ENCODE measurements at places on chromosomes 1 and 21. TPM values are rescaled to one million over a fixed set of nuclear protein-coding genes. Genes with fewer than 3 reads are reported as not detected.

LRRC3 gene
- total RNA-seq, result 2.2 TPM

GRCh38 chr1:221246628-221247415, 367.6 kb downstream of the HLX start:
- H3K27me3 ChIP-seq, result no peaks in the 10 kb centered on the region
- no peaks in the 10 kb centered on the region for H3K4me1 ChIP-seq
- H3K4me3 ChIP-seq, result no peak overlapping the region
- no peaks in the 10 kb centered on the region for H3K36me3 ChIP-seq
- no peak for DNase-seq

MYOG gene
- not detected for total RNA-seq

DNA sequence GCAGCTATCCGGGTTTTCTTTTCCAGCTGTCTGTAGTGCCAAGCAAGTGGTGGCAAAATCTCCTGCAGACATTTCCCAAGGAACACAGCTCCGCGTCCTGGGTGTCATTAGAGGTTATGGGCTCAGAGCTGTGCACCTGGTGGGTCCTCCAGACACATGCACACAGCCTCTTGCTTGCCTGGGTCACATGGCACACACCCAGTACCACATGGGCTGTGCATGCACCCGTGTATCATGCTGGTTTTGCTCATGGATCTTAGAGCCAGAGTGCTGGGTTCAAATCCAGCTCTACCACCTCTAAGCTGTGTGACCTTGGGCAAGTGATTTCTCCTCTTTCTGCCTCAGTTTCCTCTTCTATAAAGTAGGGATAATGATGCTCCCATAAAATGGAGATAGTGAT, 61.7 kb downstream of the ALPL start:
- peaks cover 8% of the 10 kb centered on the region for H3K4me1 ChIP-seq
- H3K36me3 ChIP-seq, result no peaks in the 10 kb centered on the region
- no peak for DNase-seq
- no peak overlapping the region for H3K27ac ChIP-seq
- no peaks in the 10 kb centered on the region for H3K27me3 ChIP-seq

DNA sequence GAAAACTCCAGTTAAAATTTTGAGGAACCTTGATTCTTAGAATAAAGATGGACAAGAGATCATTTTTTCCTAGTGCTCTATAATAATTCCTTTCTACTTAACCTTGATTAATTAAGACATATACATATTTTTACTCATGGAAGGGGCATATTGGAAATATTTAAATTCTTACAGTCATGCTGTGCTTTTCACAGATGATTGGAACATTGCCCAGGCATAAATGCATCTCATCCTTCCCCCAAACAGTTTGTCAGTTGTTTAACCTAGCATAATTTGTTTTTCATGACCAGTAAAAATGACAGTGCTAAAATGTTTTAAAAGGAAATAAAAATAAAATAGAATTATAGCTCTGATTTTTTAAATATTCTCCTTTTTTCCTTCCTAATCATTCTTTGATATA, 140.0 kb downstream of the DNM3 start:
- no peak overlapping the region for H3K4me3 ChIP-seq
- no peak for DNase-seq
- no peak overlapping the region for H3K27ac ChIP-seq

- no peak for DNase-seq
- peaks cover 29% of the 10 kb centered on the region for H3K4me1 ChIP-seq
- H3K27me3 ChIP-seq, result no peaks in the 10 kb centered on the region
- no peaks in the 10 kb centered on the region for H3K36me3 ChIP-seq
- peak overlapping the region; percentile 98 for H3K27ac ChIP-seq
- H3K4me3 ChIP-seq, result no peak overlapping the region
Observed at GRCh38 chr1:234989479-234990327, 138.9 kb downstream of the TOMM20 start.

- no peaks in the 10 kb centered on the region for H3K27me3 ChIP-seq
- no peak for DNase-seq
- H3K4me1 ChIP-seq, result no peaks in the 10 kb centered on the region
- no peak overlapping the region for H3K4me3 ChIP-seq
Observed at GRCh38 chr1:110310300-110310699, 28.9 kb upstream of the RBM15 start.

- H3K27ac ChIP-seq, result no peak overlapping the region
- no peaks in the 10 kb centered on the region for H3K27me3 ChIP-seq
- no peak overlapping the region for H3K4me3 ChIP-seq
- no peaks in the 10 kb centered on the region for H3K4me1 ChIP-seq
Observed at GRCh38 chr1:67632356-67632755, 52.6 kb upstream of the GADD45A start.

DNA sequence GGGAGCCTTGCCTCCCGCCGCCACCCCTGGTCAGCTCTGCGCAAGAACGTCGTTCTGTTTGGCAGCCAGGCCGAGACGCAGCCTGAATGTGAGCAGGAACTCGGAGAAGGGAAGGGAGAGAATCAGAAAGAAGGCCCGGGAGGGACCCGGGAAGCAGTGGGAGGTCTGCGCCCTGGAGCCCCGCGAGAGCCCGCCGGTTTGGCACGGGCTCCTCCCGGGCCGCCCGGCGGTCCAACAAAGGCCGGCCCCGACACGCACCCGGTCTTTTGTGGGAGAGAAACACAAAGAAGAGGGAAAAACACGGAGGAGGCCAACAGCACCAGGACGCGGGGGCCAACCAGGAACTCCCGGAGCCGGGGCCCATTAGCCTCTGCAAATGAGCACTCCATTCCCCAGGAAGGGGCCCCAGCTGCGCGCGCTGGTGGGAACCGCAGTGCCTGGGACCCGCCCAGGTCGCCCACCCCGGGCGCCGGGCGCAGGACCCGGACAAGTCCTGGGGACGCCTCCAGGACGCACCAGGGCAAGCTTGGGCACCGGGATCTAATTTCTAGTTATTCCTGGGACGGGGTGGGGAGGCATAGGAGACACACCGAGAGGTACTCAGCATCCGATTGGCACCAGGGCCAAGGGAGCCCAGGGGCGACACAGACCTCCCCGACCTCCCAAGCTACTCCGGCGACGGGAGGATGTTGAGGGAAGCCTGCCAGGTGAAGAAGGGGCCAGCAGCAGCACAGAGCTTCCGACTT, 2.7 kb upstream of the OLIG2 start:
- no peaks in the 10 kb centered on the region for H3K4me1 ChIP-seq
- no peak overlapping the region for H3K27ac ChIP-seq
- H3K27me3 ChIP-seq, result peaks cover 11% of the 10 kb centered on the region
- no peak for DNase-seq
- no peak overlapping the region for H3K4me3 ChIP-seq

DNA sequence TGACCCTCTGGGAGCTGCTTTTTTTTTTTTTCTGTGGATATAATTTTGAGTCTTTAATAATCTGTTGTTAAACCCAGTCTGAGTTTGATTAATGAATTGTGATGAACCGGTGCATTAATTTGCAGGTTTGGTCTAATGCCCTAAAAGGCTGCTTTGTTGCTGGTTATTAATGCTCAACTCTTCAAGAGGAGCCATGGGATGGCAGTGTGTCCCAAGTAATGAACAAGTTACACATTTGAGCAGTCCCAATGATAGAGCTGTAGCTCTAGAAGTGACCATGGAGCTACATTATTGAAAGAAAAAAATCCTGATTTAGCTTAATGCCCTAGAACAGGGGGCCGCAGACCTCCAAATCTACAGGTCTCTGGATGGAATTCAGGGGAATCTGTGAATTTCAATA, 53.1 kb downstream of the RWDD3 start:
- no peak overlapping the region for H3K4me3 ChIP-seq
- no peak for DNase-seq
- no peaks in the 10 kb centered on the region for H3K27me3 ChIP-seq
- no peak overlapping the region for H3K27ac ChIP-seq
- H3K36me3 ChIP-seq, result no peaks in the 10 kb centered on the region

All from ascending aorta (tissue), 2 donors.